NCI-H526 (cell line): ENCODE measurements at places on chromosomes 6 and 20.

DNA sequence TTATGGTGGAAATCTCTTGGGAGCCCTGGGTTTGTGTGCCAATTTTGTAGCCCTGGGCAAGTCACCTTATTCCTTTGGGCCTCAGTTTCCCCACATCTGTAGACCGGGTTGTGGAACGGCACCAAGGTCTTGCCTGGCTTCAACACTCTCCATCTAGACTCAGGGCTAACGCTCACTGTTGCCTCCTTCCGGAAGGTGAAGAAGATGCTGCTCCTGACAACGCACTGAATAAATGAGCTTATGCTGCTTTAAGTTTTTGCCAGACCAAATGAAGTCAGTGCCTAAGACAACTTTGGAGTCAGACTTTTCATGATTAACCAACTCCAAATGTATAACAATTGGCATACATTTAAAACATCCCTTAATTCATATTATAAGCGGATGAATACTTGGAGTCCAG is 53.1 kb downstream of the PSMG4 start:
- no peak for DNase-seq

- no peak for DNase-seq
Measured at GRCh38 chr6:151101816-151102694, 137.7 kb upstream of the AKAP12 start.

GRCh38 chr20:57558614-57559288 is 2.2 kb upstream of the PCK1 start:
- DNase-seq, result no peak

DNA sequence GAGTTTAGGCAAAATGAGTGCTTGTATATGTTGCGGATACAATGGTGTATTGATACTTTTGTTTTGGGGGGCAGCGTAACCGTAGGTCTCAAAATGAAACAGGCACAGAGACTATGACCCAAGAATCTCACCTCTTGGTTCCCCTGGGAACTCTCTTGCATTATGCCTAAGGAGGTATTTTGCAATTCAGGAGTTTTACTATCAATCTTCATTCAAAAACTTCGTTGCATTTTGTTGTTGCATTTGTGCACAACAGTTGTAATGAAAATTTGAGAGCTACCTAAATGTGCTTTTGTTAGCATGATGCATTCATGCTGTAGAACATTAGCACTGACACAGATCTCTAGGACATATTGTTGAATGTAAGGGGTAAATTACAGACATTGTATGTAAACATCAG is 18.2 kb downstream of the VTA1 start:
- DNase-seq, result no peak

- peak; percentile 10 for DNase-seq
Measured at GRCh38 chr6:49556429-49556837, 6.0 kb downstream of the C6orf141 start.

- no peak for DNase-seq
Measured at GRCh38 chr6:142478117-142478516, 176.3 kb downstream of the ADGRG6 start.
